ENCODE measurements at places on chromosomes 7 and 10.

GRCh38 chr7:2968616-2969397 is 74.9 kb downstream of the CARD11 start:
- DNase-seq: no peak

GRCh38 chr7:17318146-17318545 is 19.7 kb downstream of the AHR start:
- DNase-seq: no peak

- peak; percentile 35 for DNase-seq
These were observed 55.8 kb upstream of the CDCA7L start for GRCh38 chr7:22001345-22002004.

GRCh38 chr7:42017349-42017986 is 219.5 kb downstream of the GLI3 start:
- no peak for DNase-seq

DNA sequence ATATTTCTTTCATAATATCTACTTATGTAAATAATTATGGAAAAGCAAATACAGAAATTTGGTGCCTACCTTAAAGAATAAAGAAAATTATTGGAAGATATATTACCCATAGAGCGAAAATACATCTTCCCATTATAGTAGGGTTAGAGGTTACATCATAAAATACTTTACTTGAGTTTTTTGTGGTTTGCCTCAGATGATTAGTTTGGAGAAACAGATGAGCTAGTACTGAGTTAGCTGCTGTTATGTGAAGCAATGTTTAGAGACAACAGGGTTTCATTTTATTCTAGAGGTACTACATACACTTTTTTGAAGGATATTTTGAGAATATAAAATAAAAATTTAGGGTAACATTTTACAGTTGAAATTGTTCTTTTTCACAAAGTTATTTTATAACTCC is 2.9 kb upstream of the MLLT10 start:
- DNase-seq: no peak

GRCh38 chr10:126691456-126691855 is 21.0 kb upstream of the C10orf90 start:
- no peak for DNase-seq

DNA sequence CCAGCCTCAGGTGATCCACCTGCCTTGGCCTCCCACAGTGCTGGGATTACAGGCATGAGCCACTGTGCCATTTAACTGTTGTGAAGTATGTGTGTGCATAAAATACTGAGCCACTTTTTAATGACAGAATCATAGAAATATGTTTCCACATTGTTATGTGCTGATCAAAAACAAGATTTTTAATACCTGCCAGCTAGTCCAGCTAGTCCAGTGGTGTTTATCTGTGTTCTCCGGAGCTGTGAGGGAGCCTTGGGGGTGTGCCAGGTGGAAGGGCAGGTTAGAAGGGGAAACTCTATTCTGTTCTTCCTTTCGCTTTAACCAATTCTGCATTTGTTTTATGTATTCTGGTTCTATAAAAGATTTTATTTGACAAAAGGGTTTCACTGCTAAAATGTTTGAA is 7.0 kb downstream of the FAM221A start:
- DNase-seq: no peak

DNA sequence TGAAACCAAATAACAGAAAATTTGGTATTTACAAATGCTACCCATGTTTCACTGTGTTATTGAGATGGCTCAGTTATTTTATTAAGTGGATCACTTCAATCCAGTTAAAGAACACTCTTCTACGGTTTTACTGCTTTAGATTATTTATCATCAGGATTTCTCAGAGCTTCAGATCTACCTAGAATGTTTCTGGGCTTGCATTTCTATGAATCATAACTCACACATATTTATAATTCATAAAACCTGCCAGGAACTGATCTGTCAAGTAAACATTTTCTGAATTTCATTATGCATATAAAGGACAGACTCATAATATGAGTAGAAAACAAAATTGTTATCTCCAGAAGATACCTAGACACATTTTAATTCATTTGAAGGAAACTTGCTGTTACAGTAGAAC is 1172.3 kb upstream of the LRRTM3 start:
- DNase-seq: no peak

GRCh38 chr7:106795084-106795876 is 69.8 kb upstream of the PIK3CG start:
- no peak for DNase-seq

- no peak for DNase-seq
These were observed 2.5 kb downstream of the HMX2 start for GRCh38 chr10:123150271-123150985.

DNA sequence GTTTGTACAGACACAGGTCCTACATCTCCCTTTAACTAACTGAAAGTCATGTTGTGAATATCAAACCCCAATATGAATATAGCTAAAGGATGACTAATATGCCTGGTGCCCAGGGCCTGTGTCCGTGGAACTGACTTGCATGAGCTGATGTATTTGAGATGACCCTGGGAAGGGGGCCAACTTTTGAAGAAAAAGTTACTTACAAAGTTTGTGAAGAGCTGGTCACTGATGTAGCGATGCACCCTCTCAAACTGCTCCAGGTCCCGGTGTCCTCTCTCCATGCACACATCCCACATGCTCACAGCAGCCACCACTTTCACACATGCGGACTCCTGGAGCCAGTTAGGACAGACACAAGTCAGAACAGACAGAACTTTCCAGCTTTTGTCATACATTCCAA is 106.2 kb downstream of the ABCC2 start:
- DNase-seq: no peak

DNA sequence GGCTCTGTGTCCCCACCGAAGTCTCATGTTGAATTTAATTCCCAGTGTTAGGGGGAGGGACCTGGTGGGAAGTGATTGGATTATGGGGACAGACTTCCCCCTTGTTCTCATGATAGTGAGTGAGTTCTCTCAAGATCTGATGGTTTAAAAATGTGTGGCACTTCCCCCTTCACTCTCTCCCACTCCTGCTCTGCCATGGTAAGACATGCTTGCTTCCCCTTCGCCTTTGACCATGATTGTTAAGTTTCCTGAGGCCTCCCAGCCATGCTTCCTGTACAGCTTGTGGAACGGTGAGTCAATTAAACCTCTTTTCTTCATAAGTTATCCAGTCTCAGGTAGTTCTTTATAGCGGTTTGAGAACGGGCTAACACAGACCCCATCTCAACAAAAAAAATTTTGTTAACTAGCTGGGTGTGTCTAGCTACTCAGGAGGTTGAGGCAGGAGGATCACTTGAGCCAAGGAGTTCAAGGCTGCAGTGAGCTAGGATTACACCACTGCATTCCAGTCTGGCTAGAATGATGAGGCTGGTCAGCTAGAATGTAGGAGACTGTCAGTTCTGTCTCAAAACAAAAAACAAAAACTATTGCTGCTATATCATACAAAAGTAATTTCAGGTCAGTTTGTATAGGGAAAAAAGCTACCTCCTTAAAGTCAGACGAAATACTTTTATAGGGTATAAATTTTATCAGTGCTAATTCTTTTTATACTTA is 57.7 kb downstream of the ATAD1 start:
- DNase-seq: no peak

GRCh38 chr10:46216836-46217751 is 69.7 kb upstream of the ANTXRL start:
- DNase-seq: no peak

DNA sequence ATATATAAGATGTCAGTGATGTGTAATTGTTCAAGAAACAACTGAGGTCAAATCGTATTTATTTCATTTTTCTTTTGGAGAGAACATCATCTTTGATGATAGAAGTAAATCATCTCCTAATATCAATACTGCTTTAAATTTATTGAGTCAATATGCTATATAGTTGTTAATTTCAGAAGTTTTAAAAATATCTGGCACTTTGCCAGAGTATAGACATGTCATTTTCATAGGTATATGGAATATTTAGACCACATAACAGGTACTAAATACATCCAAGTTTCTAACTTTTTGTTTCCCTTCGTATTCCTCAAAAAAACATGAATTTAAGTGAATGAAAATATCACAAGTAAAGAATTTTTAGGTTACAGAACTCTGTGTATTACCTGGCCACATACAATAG is 577.8 kb downstream of the ARL4A start:
- DNase-seq: no peak

DNA sequence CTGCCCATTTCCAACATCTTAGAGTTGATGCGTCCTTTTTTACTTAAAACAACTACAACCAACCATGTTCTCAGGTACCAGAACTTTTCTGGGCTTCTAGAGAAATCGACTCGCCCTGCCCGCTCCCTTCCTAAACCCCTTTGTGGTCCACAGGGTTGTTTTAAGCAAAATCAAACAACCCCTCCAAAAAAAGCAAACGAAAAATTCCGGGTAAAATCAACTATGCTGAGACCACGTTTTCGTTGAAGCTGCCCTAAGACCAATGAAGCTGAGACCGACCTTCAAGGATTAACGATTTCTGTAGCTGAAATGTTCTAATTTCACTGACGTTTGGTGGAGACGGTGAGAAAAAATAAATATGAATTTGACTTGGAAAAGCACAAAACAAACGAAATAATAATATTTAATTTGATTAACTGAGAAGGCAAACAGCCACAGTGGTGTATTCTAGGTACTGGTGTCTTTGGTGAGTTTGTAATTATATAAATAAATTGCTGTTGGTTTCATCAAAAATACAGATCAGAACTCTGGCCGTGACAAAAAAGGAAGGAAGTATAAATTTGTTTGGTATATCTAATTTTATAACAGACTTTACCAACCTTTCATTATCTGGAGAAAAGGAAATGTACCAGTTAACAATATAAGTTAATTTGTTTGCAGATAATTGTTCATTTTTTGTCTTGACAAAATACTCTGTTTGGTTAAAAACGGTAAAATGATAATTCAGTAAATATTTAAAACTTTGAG is 4.7 kb upstream of the IGF2BP3 start:
- no peak for DNase-seq

DNA sequence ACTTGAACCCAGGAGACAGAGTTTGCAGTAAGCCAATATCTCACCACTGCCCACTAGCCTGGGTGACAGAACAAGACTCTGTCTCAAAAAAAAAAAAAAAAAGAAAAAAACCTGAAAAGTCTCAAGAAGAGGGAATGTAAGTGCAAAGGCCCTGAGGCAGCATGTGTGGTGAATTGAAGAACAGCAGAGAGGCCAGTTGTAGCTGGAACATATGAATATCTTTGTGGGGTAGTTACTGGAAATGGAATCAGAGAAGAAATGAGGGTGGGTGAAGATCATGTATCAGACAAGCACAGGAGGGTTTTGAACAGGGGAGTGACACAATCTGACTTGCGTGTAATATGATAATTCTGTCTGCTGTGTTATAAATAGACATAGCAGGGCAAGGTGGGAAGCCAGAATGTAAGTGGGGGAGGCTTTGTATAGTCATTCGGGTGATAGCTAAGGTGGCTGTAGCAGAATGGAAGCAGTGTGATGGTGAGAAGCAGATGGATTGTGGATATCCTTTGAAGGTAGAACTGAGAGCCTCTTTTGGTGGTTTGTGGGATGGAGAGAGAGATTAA is 45.3 kb upstream of the ITGA8 start:
- DNase-seq: no peak

- DNase-seq: no peak
These were observed 100.4 kb downstream of the TAX1BP1 start for GRCh38 chr7:27840313-27840712.

- no peak for DNase-seq
These were observed 88.0 kb downstream of the MDFIC start for GRCh38 chr7:115009736-115010440.

- no peak for DNase-seq
These were observed 40.2 kb downstream of the CXCL12 start for GRCh38 chr10:44344727-44345126.

DNA sequence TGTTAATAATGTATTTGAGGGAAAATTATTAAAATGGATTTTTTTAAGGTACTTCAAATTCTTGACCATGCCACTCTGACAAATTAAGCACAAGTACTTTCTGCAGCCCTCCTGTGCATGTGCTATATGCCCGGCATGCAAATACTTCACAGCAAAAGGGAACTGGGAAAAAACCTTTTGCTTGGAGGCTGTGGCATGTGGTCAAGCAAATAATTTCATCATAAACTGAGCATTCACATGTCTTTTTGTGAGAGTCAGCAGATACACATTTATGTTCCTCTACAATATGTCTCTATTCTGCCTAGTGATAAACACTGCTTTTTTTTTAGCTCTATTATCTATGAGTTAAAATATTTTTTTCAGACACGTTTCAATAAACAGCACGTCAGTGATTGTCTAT is 53.7 kb upstream of the SEMA3A start:
- DNase-seq: no peak

- DNase-seq: no peak
These were observed 59.2 kb downstream of the ADAM22 start for GRCh38 chr7:87993269-87993668.

- DNase-seq: no peak
These were observed 8.4 kb downstream of the NACAD start for GRCh38 chr7:45080265-45080957.

GRCh38 chr7:133504825-133505224 is 251.9 kb downstream of the EXOC4 start:
- DNase-seq: no peak

DNA sequence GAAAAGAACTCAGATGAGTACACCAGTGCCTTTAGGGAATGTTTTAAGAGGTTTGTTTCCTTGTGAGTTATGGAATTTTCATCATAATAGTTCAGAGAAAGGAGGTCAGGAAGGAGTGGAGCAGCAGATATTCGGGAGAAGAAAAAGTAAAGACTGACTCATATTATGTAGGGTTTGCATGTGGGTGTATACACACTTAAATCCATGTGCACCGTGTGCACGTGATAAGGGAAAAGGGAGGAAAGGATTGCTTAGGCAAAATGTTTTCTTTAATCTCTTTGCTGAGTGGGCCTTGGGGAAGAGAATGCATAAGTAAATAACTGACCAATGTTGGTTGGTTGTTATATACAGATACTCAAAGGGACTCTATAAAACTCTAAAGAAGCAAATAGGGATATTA is 30.2 kb downstream of the PLCE1 start:
- DNase-seq: no peak

DNA sequence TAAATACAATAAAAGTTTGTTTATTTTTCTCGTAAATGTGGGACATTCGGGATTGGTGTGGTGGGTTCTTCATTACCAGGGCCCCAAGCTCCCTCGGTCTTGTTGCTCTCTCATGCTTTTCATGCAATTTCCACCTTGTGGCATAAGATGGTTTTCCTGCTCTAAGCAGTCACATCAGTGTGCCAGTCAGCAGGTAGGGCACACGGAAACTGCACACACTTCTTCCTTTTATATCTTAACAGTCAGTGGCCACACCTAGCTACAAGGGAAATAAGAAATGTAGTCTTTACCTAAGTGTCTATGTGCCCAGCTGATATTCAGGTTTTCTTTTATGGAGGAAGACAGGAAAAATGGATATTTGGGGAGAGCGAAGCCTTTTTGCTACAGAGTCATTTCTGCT is 6.5 kb downstream of the TAF5 start:
- DNase-seq: no peak

DNA sequence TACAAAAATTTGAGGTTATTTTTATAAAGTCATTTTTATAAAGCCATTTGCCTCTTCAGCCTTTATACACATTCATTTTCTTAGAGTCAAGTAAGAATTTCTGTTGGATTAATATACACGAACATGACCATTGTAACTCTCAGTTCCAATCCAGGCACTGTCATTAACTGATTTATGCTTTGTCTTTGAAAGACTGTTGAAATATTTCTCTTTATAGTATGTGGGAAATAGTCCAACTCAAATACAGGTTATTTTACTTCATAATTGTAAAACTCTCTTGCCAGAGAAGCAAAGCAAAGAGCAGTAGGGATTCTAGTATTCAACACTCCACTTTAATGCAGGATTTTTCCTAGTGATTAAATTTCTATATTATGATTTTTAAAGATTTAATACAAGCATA is 36.5 kb upstream of the PAPSS2 start:
- DNase-seq: no peak

- DNase-seq: no peak
These were observed 16.9 kb downstream of the TSPAN14 start for GRCh38 chr10:80471001-80471400.
